CD14-positive monocyte (primary cell): ENCODE measurements at places on chromosomes 6 and 20.

GRCh38 chr6:80174900-80175572 lies 68.6 kb downstream of the BCKDHB start:
- DNase-seq: no peak

DNA sequence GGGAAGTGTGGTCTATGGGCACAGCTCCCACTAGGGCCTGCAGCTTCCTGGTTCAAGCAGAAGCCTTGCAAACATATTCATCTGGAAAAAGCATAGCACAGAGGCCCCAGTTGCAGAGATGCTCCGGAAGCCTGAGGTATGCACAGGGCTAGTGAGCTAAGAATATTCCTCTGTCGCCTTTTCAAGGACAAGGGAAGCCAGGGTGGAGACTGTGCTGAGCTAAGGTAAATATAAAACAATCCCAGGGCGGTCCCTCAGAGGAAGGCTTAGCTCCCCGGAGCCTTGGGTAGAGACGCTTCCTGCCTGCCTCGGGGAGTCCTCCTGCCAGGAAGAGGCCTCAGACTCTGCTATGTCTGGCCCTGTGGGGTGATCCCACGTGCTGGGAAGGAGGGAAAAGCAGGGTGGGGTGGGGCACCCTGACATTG lies 134.8 kb upstream of the FOXA2 start:
- DNase-seq: no peak

DNA sequence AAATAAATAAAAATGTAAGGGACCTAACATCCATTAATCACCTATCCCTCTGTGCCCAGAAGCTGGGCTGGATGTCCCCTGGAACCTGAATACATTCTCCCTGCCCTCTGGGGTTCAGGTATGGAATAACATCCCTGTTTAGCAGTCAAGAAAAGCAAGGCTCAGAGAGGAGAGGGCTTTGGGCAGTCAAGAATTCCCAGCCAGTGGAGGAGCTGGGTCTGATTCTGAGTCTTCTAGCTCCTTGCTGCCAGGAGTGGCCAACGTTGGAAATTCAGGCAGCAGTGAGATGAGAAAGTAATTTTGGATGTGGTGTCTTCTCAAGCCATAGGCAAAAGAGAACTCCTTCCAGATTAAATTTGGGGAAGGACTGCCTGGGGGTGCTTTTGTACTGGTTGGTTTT lies 42.6 kb upstream of the ZNFX1 start:
- DNase-seq: no peak

GRCh38 chr6:69719602-69720193 lies 77.1 kb downstream of the LMBRD1 start:
- no peak for DNase-seq

GRCh38 chr6:37029249-37029971 lies 24.0 kb downstream of the FGD2 start:
- DNase-seq: peak; percentile 96

DNA sequence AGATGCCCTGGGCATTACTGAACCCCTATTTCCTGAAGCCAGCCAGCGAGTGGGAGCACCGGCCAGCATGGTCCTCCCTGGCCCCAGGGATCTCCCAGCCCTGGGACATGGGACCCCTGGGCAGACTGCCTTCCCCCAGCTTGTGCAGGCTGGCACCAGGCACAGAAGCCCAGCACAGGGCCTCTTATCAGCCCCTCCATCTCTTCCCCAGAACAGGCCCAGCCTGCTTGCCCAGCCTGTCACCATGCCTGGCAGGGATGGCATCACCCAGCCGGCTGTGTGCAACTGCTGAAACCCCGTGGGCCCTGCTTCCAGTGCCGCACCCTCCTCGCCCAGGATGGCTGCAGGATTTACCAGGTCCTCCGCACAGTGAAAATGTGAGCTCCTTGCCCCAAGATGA lies 6.1 kb upstream of the OSBPL2 start:
- no peak for DNase-seq

- no peak for DNase-seq
Observed at GRCh38 chr6:165842281-165842936, 179.4 kb upstream of the PDE10A start.

DNA sequence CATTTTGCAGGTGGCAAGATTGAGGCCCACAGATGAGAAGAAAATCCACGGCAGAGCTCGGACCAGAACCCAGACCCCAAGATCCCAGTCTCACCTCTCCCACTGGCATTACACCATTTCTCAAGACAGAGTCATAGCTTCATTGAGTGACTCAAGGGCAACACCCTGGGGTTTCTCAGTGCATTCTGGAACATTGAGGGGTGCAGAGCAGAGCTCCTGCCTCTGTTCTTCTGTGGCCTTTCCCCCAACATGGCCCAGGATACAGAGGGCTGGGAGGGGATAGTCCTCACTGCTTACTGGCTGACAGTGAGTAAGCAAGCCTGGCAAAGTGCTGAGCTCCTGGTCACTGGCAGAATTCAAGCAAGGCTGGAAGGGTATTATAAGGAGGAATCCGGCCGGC lies 74.0 kb downstream of the MDGA1 start:
- DNase-seq: no peak

DNA sequence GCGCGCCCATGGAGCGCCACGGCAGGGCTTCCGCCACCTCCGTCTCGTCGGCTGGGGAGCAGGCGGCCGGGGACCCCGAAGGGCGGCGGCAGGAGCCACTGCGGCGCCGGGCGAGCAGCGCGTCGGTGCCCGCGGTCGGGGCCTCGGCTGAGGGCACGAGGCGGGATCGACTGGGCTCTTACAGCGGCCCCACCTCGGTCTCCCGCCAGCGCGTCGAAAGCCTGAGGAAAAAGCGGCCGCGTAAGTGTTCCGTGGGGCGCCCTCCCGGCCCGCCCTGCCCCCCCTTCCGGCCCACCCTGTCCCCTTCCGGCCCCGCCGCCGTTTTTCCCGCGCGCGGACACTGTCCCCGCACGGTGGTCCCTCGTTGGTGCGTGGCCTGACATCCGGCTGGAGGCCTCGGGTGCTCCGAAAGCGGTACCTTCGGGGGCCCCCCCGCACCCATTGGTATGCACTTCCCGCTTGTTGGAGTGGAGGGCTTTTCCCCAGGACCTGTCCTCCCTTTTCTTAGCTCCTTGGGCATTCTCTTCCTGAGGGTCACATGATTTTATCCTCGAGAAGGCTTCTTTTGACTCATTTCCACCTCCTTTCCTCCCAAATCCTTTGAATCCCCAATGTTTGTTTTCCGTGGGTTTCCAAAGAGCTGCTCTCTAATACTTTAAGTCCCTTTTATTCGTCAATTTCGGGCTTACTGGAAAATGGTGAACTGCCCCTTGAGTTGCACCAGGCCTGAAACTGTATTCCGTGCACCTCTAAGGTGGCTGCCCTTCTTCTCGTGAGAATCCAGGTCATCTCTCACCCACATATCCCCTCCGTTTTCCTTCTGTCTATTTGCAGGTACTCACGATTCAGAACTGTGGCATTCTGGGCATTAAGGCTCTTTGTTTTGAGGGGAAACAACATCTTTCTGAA lies 556 bp downstream of the PANK2 start:
- DNase-seq: no peak

GRCh38 chr20:25276533-25277050 lies 28.7 kb downstream of the PYGB start:
- DNase-seq: no peak

GRCh38 chr6:78465059-78465634 lies 402.2 kb upstream of the IRAK1BP1 start:
- no peak for DNase-seq

GRCh38 chr6:25844518-25844917 lies 12.7 kb upstream of the SLC17A1 start:
- DNase-seq: no peak

GRCh38 chr6:30061092-30061857 lies at the start of gene POLR1H:
POLR1H (plus strand) TSS chr6:30061265; CDS start chr6:30061525, 260 bp downstream.
- DNase-seq: peak; percentile 90

DNA sequence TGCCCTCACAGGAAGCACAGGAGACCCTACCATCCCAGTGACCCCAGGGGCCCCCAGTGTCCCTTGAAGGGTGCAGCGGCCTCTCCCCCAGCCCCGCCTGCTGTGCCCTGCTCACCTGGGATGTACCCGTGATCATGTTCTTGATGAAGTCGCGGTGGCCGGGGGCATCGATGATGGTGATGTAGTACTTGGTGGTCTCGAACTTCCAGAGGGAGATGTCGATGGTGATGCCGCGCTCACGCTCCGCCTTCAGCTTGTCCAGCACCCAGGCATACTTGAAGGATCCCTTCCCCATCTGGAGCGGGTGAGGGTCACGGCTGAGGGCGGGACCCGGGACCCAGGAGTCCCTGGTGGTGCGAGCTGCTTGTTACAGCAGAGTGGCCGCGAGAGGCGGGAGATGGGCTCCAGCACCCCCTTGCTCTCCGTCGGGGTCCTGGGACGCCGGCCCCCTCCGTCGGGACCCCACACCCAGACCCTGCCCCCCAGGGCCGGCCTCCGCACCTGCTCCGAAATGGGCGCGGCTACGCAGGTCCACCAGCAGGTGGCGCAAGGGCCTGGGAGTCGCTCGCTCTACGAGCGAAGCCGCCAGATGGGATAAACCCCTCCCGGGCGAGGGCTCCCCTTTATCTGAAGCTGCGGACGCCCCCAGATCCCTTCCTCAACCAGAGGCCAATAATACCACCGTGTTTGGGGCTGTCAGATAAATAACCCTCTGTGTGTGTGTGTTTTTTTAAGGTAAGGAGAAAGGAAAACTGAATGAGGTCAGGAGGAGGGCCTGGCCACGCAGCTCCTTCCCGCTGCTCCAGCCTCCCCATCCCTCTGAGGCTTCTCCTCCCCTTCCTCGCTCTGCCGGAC lies 2.9 kb downstream of the EEF1A2 start:
- peak; percentile 64 for DNase-seq

DNA sequence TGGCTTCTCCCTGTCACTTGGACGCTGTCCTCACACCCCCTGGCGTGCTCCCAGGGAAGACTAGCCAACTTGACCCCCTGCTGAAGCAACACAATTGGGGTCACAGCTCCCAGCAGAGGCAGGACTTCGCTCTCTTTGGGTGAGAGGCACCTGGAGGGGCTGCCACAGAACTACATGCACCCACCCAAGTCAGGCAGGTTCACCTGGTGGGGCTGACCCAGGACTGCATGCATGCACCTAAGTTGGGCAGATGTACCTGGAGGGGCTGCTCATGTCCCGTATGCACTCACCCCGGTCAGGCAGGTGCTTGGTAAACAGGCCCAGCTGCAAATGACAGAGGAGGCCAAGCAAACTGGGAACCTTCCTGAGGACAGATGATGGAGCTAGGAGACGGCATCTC lies 154.3 kb upstream of the RPS6KA2 start:
- no peak for DNase-seq

GRCh38 chr6:149273318-149273717 lies 44.2 kb upstream of the TAB2 start:
- peak; percentile 55 for DNase-seq

GRCh38 chr20:37728635-37728983 lies 34.8 kb downstream of the CTNNBL1 start:
- no peak for DNase-seq

GRCh38 chr6:151147118-151147832 lies 92.5 kb upstream of the AKAP12 start:
- no peak for DNase-seq

DNA sequence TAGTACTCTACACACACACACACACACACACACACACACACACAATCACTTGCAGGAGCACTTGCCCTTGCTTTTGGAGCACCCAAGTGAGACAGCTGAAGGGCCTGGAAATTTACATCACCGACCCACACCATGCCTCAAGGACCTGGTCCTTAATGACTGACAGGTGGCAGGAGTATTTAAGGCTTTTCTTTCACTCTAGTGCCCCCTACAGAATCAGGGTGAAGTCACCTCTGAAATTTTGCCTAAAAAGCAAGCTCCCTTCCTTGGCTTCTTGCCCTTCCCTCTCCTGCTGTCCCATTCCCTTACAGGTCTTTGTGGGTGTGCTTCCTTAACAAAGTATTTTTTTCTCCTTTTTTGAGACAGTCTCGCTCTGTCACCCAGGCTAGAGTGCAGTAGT lies 353.5 kb upstream of the IRAK1BP1 start:
- no peak for DNase-seq

DNA sequence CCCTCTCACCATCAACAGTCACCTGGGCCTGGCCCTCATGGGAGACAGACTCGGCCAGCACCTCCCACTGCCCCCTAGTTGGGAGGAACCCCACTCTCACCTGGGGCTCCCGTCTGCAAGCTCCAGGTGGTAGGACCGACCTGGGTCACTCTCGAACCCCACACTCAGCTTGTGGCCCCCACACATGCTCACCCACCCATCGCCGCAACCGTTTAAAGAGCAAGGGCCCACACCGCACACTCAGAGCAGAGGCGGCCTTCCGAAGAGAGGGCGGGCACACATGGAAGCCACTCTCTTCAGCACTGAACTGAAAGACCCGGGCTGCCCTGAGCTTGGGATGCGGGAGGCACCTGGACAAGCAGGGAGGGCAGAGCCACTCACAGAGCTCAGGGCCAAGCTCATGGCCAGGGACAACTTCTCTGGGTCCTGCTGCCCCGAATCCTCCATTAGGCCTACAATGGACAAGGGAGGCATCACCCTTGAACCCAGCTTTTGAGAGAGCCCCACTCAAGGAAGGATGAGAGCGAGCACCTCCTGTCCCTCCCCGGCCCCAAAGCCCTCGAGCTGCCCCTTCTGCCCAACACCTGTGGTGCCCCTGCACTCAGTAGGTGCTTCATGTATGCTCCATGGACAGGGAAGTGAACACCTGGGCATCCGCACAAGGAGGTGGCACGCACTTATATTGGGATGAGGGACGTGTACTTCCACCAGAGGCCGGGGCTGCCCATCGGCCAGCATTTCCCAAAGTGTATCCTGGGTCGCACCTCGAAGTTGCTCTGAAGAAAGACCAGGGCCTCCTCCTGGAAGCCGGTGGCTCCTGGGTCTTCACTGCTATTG lies 50.4 kb downstream of the YTHDF1 start:
- no peak for DNase-seq

DNA sequence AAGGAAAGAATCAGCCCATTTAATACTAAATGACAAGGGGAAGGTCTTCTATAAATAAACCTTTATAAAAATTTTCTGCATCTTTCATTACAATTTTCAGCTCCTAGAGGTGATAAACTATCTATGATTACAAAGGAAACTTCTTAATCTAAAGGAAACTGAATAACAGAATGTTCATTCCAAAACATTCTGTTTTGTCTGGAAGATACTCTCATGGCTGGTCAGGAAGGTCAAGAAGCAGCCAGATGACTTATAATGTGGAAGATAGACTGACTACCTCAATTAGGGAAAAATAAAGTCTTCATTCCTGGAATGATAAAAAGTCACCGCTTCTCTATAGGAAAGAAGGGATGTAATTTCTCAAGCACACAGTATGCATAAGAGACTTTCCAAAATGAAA lies 131.3 kb downstream of the GMDS start:
- DNase-seq: no peak

DNA sequence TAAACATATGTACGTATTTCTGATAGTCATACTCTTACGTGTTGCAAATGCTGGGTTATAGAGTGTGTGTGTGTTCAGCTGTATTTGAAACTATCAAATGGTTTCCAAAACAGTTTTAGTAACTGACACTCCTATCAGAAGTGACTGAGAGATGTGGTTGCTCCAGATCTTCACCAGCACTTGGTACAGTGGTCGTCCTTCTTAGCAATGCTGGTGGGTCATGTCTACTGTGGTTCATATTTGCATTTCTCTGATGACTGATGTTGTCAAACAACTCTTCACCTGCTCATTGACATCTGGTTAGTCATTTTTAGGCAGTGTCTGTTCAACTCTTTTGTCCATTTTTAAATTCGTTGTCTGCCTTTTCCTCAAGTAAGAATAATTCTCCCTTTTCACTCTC lies 259.3 kb downstream of the KIF16B start:
- DNase-seq: no peak

GRCh38 chr6:42781546-42781795 lies 381 bp upstream of the BICRAL start:
- no peak for DNase-seq

GRCh38 chr6:129324345-129324744 lies 385.6 kb downstream of the ARHGAP18 start:
- no peak for DNase-seq
